Stimulated activated CD8-positive, alpha-beta memory T cell treated with anti-CD3 and anti-CD28 coated beads, Interleukin-4, amount 100 ng/mL, for 1 hour (primary cell): ENCODE measurements at places on chromosomes 2 and 18.

GRCh38 chr2:63050334-63051041 is at the start of gene OTX1:
Gene OTX1, plus strand, starts transcription at chr2:63050830. Its CDS starts 2,161 bp downstream, at chr2:63052991.
- no peak for DNase-seq

DNA sequence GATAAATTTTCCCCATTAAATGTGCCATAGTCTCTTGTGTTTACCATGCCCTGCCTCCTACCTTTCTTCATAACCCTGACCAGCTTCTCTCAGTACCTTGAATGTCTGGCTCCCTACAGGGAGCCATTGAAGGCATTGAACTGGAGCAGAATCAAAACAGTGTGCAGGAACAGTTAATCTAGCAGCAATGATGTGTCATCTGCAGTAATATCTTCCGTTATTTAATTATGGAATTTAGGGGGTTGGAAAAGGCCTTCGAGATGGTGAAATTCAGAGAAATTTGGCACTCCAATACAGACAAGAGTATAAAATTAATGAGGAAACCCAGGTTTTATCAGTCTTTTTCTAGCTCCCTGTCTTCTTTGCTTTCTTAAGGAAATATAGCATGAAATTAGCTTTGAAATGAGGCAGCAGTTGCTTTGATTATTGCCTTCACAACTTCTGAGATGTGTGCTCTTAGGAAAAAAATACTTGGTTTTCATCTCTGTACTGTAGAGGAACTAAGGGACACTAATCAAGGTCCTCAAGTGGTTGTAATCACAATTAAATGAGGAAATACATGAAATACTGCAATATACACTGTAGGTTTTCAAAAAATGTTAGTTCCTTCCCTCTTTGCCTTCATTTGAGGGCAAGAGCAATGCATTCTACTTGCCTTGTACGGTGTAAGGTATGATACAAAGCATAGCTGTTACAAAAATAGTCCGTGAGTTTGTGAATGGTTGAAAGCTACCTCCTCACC is 369.1 kb downstream of the SETBP1 start:
- no peak for DNase-seq

GRCh38 chr2:225337183-225337582 is 62.3 kb upstream of the NYAP2 start:
- no peak for DNase-seq

GRCh38 chr2:31258351-31258750 is 24.4 kb downstream of the EHD3 start:
- DNase-seq = no peak

DNA sequence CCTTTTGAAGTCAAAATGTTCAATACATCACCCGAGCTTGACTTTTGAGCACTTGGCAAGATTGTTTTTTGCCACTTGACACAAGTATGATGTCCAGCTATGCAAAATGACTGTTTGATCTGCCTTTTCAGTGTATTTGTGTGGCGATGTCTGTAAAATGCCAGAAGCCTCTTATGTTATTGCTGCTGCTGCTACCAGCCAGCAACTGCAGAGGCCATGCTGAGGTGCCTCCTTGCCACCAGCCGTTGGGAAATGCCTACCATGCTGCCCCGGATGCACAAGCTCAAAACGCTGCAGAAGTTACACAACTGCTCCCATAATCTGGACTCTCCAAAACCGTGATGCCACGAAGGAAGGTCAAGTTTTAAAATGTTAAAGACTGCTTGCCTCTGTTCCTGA is 80.3 kb downstream of the RTN4 start:
- no peak for DNase-seq

GRCh38 chr2:143994961-143995360 is 525.0 kb downstream of the ZEB2 start:
- no peak for DNase-seq
